ENCODE measurements at places on chromosomes 3 and 15.
A peak's percentile ranks its signal among the peaks of the same experiment; 100 is the strongest.

- DNase-seq: no peak
Measured at GRCh38 chr15:54810031-54810430, 386.7 kb downstream of the RSL24D1 start.

DNA sequence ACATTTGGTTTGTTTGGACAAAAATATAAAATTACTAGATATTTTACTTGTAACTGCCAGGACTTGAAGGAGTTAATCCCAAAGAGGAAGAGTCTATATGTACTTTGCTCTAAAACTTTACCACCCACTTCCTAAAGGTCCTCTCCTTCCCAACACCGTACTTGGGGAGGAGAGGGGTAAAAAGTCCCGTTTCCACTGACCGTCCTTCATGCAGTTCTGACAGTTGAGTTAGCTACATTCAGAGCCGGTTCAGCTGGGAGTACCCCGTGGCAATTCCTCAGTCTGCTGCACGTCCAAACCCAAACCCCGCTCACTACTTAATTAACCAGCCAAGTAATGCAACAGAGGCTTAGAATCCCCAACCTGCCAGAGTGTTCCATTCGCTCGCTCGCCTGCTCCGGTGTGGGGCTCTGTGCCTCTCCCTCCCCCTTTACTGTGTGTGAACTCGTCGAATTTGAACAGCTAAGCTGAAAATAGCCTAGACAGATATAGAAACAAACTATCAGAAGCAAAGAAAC, 519.7 kb downstream of the FOXP1 start:
- peak; percentile 64 for DNase-seq

- no peak for DNase-seq
Measured at GRCh38 chr15:78944202-78944625, 632 bp downstream of the CTSH start.

DNA sequence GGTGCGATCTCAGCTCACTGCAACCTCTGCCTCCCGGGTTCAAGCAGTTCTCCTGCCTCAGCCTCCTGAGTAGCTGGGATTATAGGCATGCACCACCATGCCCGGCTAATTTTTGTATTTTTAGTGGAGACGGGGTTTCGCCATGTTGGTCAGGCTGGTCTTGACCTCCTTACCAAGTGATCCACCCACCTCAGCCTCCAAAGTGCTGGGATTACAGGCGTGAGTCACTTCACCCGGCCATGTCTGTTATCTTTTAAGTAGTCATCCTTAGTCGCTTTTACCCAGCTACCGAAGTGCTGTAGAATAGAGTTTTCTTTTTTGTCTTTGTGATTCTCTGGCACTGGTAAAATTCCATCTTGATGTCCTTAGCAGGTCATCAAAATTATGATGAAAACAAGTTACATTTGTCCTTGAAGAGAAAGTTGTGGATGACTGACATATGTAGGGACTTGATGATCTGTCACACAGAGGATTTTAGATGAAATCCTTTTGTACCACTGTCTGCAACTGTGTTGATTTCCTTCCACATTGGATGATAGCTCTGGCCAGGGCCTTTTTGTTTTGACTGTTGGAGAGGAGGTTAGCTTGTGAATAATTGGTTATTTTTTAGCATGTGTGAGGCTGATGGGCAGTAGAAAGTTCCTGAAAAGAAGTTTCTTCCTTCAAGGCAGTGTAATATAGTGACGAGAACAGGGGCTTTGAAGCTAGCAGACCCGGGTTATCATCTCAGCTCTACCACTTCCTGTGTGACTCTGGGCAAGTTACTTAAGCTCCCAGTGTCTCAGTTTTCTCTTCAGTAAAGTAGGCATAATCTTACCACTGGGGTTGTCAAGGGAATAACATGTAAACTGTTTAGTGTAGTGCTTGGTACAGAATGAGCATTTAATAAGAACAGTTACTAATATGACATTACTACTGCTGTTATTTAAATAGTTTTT, 18.8 kb downstream of the ATG7 start:
- DNase-seq: peak; percentile 50

DNA sequence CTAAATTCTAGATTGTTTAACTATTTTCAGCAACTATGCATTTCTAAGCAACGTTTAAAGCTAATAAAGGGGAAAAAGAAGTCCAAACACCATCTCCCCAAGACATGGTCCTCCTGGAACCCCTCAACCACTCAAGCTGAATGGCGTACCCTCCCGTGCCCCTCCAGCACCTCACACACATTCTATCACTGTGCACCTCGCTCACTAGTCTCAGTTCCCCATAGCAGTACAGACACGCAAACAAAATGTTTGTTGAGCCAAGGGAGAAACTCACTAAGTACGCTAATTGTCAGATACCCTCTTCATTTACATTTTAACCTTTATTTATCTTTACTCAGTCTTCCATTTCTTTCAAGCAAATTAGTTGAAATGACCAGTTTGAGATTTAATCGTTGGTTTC, 48.8 kb downstream of the ACAP2 start:
- DNase-seq: no peak
